ENCODE measurements at places on chromosomes 1 and 21. TPM values are rescaled to one million over a fixed set of nuclear protein-coding genes. Genes with fewer than 3 reads are reported as not detected.

The HSF2BP gene
- 0.11 TPM for polyA plus RNA-seq

The MTARC2 gene
- polyA plus RNA-seq, result 11.4 TPM

The CDC7 gene
- polyA plus RNA-seq, result 1.8 TPM

The LRRC53 gene
- not detected for polyA plus RNA-seq

The PAFAH2 gene
- polyA plus RNA-seq, result 8.6 TPM

The RIMKLA gene
- polyA plus RNA-seq, result not detected

The MROH7 gene
- not detected for polyA plus RNA-seq

The ST6GALNAC3 gene
- polyA plus RNA-seq, result 0.99 TPM

The SERPINC1 gene
- polyA plus RNA-seq, result not detected

The NBL1 gene
- polyA plus RNA-seq, result 0.18 TPM

The UQCRHL gene
- polyA plus RNA-seq, result 1.3 TPM

The LENEP gene
- polyA plus RNA-seq, result not detected

The OR2L5 gene
- polyA plus RNA-seq, result not detected

The TNFSF4 gene
- polyA plus RNA-seq, result 0.06 TPM

The SEC16B gene
- polyA plus RNA-seq, result not detected

The CA6 gene
- not detected for polyA plus RNA-seq

The SLC2A5 gene
- polyA plus RNA-seq, result 10.0 TPM

The LEMD1 gene
- polyA plus RNA-seq, result not detected

The MCM3AP gene
- 48.5 TPM for polyA plus RNA-seq

The OR14I1 gene
- not detected for polyA plus RNA-seq

The OR2T2 gene
- polyA plus RNA-seq, result not detected

The KRTAP6-3 gene
- polyA plus RNA-seq, result not detected

The ATP6V1G3 gene
- polyA plus RNA-seq, result not detected

The SH2D1B gene
- polyA plus RNA-seq, result 0.26 TPM

The LIPI gene
- not detected for polyA plus RNA-seq

Measured in IgD-negative memory B cell (primary cell).